ENCODE measurements at places on chromosomes 3 and 15.

DNA sequence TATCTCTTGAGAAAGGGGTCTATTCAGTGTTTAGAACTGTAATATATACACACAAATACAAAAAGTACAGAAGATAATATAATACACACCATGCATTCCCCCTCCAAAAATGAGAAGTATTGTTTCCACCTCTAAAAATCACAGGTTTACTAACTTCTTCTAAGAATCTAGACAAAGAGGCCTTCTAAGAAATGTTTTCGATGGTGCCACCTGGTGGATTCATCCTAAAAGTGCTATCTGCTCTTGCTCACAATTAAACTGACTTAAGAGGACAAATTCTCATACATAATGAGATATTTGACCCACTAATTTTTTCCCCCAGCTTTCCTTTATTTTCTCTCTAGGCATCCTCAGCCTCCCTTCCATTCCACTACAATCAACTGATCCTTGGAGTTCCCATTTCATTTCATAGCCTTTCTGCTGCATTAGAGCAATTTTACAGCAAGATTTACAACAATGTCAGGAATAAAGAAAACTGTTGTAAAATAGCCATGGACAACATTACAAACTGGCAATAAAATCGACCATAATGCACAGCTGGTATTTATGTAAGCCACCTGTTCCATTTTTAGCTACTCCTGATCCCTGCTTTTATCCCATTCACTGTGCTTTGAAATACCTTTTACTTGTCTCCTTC, 124.6 kb downstream of the ARRDC4 start:
- DNase-seq: peak; percentile 26

GRCh38 chr3:33331414-33331813, 54.2 kb downstream of the FBXL2 start:
- no peak for DNase-seq

GRCh38 chr15:32033186-32033890, 3.0 kb downstream of the CHRNA7 start:
- DNase-seq: no peak

DNA sequence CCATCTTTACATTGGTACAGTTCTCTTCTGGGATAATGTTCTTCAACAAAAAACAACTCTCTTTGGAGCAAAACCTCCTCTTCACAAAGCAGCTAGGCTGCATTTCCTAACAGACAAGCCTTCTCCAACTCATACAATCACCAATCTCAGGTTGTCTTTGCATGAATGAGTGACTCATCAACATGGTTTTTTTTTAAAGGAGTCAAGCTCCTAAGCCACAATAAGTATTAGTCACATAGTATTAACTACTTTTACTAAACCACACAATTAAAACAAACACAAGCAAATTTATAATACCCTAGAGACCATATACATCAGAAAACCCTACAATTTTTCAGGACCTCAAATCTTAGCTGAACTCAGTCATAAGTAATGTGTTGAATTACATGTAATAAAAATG, 137.4 kb downstream of the TBC1D5 start:
- no peak for DNase-seq

DNA sequence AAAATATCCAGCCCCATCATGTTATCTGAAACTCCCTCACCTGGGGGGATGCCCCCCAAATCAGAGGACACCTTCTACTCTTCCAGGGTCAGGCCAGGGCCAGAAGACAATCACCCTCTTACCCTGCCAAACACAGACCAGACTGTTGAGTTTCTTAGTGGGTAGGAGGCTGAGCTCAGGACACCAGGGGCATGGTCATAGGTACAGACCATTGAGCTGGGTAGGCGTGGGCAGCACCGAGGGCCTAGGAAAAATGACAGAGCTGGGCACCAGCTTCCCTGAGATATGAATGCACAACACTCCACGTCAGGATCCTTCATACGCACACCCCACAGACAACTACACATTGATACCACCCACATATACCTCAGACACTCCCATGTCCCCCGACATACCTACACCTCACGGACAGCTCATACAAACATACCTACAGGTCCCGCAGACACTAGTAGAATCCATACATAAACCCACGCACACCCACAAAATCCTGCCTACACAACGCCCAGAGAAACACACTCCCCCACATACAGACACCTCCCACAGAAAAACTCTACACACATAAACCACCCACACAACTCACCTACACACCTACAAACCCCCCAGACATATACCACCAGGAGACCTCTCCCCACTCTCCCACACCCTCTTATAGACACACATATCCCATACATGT, 11.8 kb downstream of the AP3B2 start:
- no peak for DNase-seq

DNA sequence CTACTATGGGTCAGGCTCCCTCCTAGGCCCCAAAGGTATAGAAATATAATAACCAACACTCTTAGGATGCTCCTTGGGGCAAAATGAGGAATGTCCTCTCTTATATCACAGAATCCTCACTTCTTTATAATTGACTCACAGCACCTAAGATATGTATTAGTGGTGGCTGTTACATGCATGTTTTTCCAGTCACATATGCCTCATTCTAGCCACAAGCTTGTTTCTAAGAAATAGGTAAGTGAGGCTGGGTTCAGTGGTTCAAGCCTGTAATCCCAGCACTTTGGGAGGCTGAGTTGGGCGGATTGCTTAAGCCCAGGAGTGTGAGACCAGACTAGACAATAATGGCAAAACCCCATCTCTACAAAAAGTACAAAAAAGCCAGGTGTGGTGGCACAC, 57.9 kb upstream of the PSMD6 start:
- DNase-seq: no peak

GRCh38 chr15:65856821-65857455, 12.4 kb upstream of the RAB11A start:
- peak; percentile 64 for DNase-seq

DNA sequence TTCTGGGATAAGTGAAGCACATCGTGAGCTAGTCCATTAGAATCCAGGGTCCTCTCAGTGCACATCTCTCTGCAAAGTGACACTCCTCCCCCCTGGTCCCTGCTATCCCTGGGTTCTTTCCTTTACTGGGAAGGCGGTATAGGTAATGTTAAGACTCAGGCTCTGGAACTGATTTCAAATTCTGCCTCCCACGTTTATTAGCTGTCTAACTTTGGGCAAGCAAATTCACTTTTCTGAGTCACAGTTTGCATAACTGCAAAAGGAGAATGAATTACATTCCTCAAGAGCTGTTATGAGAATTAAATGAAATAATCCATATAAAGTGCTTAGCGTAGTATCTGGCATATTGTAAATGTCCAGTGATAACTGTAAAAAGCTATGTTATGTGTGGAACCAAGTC, 168.1 kb upstream of the LRRN1 start:
- DNase-seq: no peak

- no peak for DNase-seq
Observed at GRCh38 chr3:127780536-127781400, 41.5 kb downstream of the MGLL start.

DNA sequence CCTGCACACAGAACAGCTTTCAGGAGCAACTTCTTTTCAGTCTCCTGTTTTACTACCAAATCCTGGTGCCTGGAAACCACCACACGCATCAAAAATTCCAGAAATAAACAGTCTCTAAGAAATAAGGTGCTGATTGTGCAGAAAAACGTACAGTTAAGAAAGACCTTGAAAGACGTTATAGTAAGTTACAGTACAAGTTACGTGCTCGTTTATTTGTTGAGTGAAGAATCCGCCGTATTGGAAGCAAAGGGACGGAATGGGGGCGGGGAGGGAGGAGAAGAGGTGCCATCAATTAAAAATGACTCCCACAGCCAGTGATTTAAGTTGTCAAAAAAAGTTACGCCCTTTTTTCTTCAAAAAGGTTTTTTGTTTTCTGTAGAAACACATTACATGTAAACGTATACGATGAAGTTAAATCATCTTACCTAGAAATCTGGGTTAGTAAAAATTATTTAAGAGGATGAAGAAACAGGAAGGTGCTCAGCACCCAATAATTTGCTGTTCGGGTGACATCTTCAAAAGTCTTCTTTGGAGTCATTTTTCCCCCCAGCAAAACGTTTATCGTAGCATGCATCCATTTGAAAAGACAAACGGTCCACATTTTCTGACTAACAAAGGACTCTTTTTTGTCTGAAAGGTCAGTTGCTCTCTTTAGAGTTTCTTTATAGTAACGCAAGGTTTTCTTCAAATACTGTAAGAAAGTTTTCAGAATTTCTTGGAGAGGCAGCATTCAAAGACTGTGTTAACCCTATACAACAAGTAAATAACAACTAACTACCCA, 782 bp upstream of the UACA start:
- DNase-seq: no peak

DNA sequence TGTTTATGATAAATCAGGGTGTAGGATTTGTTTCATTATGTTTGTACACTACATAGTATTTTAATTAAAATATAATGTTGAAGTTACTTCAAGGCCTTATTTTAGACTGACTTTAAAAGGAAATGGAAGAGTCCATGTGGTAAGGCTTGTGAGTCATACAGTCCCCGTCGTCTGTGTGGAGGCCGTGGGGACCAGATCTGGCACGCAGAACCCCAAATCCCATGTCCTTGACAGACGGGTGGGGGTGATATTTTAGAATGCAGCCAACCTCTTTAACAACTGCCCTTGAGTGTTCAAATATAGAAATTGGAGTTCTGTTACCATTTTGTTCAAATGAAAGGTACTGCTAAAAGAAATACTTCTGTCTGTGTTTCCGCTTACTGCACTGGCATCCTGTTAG, 35.8 kb downstream of the ABHD17C start:
- DNase-seq: no peak

- no peak for DNase-seq
Observed at GRCh38 chr3:159726231-159726964, 262.2 kb upstream of the IL12A start.

DNA sequence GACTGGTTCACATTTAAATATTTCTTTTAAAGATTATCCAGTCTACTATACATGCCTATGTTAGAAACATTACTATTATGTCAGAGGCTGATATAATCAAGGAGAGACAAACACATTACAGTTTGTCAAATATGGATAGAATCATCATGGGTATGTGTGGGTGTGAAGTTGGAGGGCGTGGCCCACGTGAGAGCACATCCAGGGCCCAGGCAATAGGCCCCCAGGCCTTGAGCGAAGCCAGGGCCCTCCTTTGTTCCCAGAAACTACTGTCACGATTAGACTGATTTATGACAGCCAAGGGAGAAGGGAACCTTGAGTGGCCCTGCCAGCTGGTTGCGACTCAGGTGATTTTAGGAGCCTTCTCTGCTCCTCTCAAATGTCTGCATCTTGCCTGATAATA, 26.9 kb upstream of the LDHAL6B start:
- no peak for DNase-seq

- DNase-seq: no peak
Observed at GRCh38 chr15:63039811-63040210, 2.7 kb upstream of the TPM1 start.
